ENCODE measurements at places on chromosomes 13 and 19. TPM values are rescaled to one million over a fixed set of nuclear protein-coding genes. Genes with fewer than 3 reads are reported as not detected.
A peak's percentile ranks its signal among the peaks of the same experiment; 100 is the strongest.

CYP2A7 gene
- 1.6 TPM for total RNA-seq

MVB12A gene
- 66.3 TPM for total RNA-seq

DNA sequence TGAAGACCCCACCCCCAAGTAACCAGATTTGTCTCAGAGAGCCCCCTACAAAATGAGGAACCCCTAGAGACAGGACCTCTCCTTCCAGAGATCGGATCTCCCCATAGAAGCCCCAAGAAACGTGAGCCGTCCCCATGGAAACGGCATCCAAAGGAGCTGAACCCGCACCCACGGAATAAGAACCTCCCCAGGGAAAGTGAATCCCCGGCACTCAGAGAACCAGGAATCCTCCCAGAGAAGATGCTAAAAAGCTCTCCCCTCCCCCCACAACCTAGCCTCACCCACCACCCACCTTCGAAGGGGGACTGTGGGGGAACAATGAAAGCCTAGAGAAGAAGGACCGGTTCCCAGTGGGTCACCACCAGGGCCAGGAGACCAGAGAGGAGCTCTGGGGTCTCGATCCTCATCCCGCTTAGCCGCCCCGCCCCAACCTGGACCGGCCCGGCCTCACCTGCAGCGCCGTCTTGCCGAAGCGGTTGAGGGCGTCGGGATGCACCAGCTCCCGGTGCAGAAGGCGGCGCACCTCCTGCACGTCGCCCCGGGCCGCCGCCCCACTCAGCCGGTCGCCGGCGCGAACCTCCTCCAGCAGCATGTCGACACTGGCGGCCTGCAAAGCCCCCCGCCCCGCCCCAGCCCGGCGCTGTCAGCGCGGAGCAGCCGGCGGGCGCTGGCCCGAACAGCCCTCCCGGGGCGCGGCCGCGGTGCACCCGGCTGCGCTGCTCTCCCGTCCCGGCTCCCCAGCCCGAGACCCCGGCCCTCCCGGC is 535 bp downstream of the CDKN2D start:
- no peak for DNase-seq
- H3K27me3 ChIP-seq = no peaks in the 10 kb centered on the region
- peak overlapping the region; percentile 45 for H3K4me3 ChIP-seq
- H3K4me1 ChIP-seq = peaks cover 7% of the 10 kb centered on the region
- no peaks in the 10 kb centered on the region for H3K36me3 ChIP-seq

DNA sequence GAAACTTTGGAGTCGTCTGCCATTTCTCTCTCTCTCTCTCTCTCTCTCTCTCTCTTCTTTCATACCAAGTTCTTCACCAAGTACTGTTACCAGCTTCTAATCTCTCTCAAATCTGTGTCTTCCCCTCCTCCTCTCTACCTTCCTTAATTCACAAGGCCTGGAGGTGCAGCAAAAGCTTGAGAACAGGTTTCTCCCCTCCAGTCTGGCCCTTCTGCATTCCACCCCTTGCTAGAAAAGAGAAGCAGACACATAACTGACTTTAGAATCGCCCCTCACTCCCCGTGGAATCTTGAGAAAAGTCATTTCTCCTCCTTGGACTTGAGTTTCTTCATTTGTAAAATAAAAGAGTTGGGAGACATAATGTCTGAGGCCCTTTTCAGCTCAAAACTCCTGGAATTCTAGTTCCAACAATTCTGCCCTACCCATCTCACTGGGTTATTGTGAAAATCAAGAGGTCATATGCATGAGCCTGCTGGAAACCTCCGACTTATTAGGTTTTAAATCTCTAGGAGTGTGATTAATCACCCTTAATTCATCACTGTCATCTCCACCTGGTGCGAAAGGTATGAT is 20.4 kb downstream of the AMER2 start:
- H3K36me3 ChIP-seq = no peaks in the 10 kb centered on the region
- no peaks in the 10 kb centered on the region for H3K27me3 ChIP-seq
- H3K4me1 ChIP-seq = no peaks in the 10 kb centered on the region
- no peak for DNase-seq

GRCh38 chr13:28750187-28751045 is 31.6 kb upstream of the SLC46A3 start:
- peaks cover 2% of the 10 kb centered on the region for H3K4me1 ChIP-seq
- no peak overlapping the region for H3K4me3 ChIP-seq
- H3K27me3 ChIP-seq = no peaks in the 10 kb centered on the region
- no peak overlapping the region for H3K27ac ChIP-seq
- H3K36me3 ChIP-seq = no peaks in the 10 kb centered on the region

DNA sequence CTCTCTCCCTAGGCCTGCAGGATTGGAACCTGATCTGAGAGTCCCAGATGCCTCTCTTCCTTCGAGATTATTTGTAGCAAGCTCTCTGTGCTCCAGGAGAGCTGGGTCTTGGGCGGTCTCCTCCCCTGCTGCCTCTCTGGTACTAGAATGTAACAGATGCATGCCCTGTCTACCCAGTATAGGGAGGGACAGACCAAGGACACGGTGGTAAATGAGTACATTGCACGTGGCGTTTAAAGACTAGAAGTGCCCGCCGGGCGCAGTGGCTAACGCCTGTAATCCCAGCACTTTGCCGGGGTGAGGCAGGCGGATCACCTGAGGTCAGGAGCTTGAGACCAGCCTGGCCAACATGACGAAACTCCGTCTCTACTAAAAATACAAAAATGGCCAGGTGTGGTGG is 11.7 kb downstream of the SLC27A1 start:
- no peaks in the 10 kb centered on the region for H3K27me3 ChIP-seq
- DNase-seq = no peak
- H3K4me3 ChIP-seq = no peak overlapping the region
- no peaks in the 10 kb centered on the region for H3K36me3 ChIP-seq
- no peak overlapping the region for H3K27ac ChIP-seq

- no peaks in the 10 kb centered on the region for H3K27me3 ChIP-seq
- peaks cover 27% of the 10 kb centered on the region for H3K4me1 ChIP-seq
- peak within 1 kb of the TSS; percentile 93 for H3K27ac ChIP-seq
- DNase-seq = peak; percentile 90
- H3K36me3 ChIP-seq = no peaks in the 10 kb centered on the region
Measured at GRCh38 chr13:110306960-110307766, at the start of the genes COL4A1 and COL4A2. COL4A1 (minus strand) TSS chr13:110307157; CDS start chr13:110307027, 130 bp downstream. COL4A2 (plus strand) TSS chr13:110307284; CDS start chr13:110307904, 620 bp downstream.

DNA sequence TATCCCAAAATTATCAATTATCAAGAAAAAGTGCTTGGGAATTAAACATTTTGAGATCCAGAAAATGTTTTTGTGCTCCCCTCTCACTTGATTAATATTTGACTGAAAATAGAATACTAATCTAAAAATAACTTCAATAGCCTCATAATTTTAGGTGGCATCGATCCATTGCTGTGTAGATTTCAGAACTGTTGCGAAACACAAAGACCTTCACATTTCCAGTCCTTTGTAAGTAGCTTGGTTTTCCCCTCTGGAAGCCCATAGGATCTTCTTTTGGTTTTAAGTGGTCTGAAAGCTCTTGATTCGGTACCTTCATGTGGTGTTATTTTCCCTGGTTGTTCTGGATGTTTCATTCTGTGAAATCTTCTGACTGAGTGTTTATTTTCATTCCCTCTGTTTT is 176.5 kb downstream of the NUFIP1 start:
- DNase-seq = no peak
- no peak overlapping the region for H3K4me3 ChIP-seq
- H3K27me3 ChIP-seq = no peaks in the 10 kb centered on the region
- H3K36me3 ChIP-seq = no peaks in the 10 kb centered on the region
- peaks cover 17% of the 10 kb centered on the region for H3K4me1 ChIP-seq
- no peak overlapping the region for H3K27ac ChIP-seq

- no peak overlapping the region for H3K4me3 ChIP-seq
- no peak overlapping the region for H3K27ac ChIP-seq
- no peaks in the 10 kb centered on the region for H3K36me3 ChIP-seq
- DNase-seq = no peak
- H3K27me3 ChIP-seq = no peaks in the 10 kb centered on the region
- H3K4me1 ChIP-seq = no peaks in the 10 kb centered on the region
Measured at GRCh38 chr13:100434010-100434763, 154.4 kb downstream of the GGACT start.

DNA sequence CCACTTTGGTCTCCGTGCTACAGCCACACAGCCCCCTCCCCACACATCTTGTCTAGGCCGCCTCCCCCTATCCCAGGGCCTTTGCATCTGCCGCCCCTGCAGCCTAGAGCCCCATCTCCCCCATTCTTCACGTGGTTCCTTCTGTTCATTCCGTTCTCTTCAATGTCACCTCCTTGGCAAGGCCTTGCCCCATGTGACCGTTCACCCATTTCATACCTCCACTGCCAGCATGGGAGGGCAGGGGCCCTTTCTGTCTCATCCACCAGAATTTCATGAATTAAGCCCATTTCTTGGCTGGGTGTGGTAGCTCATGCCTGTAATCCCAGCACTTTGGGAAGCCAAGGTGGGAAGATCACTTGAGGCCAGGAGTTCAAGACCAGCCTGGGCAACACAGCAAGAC is 15.7 kb upstream of the HNRNPM start:
- H3K4me3 ChIP-seq = no peak overlapping the region
- no peaks in the 10 kb centered on the region for H3K27me3 ChIP-seq
- H3K36me3 ChIP-seq = no peaks in the 10 kb centered on the region
- no peaks in the 10 kb centered on the region for H3K4me1 ChIP-seq

Measured in ovary (tissue), 10 donors.